ENCODE measurements at places on chromosomes 12 and 14. TPM values are rescaled to one million over a fixed set of nuclear protein-coding genes. Genes with fewer than 3 reads are reported as not detected.

SAV1 gene
- total RNA-seq: 77.0 TPM

AQP6 gene
- total RNA-seq: 0.16 TPM

TEX52 gene
- not detected for total RNA-seq

PTHLH gene
- total RNA-seq: 2.9 TPM
